ENCODE measurements at places on chromosomes 1 and 21.

DNA sequence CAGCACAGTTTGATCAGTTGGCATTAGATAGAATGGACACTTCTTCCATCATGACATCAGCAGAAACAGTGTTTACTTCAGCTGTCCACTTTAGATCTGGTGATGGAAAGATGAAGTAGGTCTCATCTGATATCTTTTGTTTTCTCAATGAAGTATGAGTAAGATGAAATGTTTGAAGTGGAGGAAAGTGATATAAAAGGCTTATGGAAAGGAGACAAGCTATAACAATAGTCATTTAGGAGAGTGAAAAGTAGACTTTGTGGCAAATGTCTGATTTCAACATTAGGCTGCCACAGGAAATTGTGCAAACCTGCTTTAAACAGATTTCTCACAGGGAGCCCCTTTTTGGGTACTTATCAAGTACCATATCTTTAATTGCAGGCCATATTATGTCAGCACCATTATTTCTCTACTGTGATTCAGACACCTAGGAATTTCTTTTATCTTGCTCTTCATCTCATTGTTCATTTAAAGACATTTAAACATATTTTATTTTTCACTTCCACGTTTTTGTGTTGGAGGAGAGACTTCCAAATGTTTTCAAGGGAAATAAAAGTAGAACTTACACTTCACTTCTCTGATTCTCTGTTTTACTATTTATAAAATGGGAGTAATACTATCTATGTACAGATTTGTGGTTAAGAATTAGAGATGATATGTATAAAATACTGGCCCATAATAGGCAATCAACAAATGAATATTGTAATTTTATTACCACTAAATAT, 18.1 kb downstream of the PDC start:
- no peak for DNase-seq
- H3K4me1 ChIP-seq: no peaks in the 10 kb centered on the region
- H3K27me3 ChIP-seq: no peaks in the 10 kb centered on the region

DNA sequence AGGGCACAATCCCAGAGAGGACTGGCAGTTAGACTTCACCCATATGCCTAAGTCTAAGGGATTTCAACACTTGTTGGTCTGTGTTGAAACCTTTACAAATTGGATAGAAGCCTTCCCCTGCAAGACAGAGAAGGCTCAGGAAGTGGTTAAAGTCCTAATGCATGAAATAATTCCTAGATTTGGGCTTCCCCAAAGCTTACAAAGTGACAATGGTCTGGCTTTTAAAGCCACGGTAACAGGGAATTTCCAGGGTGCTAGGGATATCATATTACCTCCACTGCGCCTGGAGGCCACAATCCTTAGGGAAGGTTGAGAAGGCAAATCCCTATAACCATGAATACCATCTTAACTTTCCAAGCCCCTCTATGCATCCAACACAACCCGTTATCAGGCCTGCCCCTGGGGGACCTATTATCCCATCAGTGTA, 3.3 kb upstream of the FMO4 start:
- peaks cover 13% of the 10 kb centered on the region for H3K4me1 ChIP-seq
- no peak overlapping the region for H3K4me3 ChIP-seq
- no peak overlapping the region for H3K27ac ChIP-seq
- no peaks in the 10 kb centered on the region for H3K36me3 ChIP-seq

- H3K36me3 ChIP-seq: no peaks in the 10 kb centered on the region
- no peak overlapping the region for H3K27ac ChIP-seq
- DNase-seq: no peak
- no peak overlapping the region for H3K4me3 ChIP-seq
Measured at GRCh38 chr1:172391976-172392375, 28.5 kb upstream of the C1orf105 start.

- no peaks in the 10 kb centered on the region for H3K27me3 ChIP-seq
- H3K4me1 ChIP-seq: no peaks in the 10 kb centered on the region
- H3K27ac ChIP-seq: peak overlapping the region; percentile 27
- no peak for DNase-seq
- peaks cover 3% of the 10 kb centered on the region for H3K36me3 ChIP-seq
- no peak overlapping the region for H3K4me3 ChIP-seq
Measured at GRCh38 chr1:43619996-43620920, 29.7 kb upstream of the KDM4A start.

- peaks cover 6% of the 10 kb centered on the region for H3K4me1 ChIP-seq
- no peak for DNase-seq
- no peaks in the 10 kb centered on the region for H3K36me3 ChIP-seq
- no peak overlapping the region for H3K4me3 ChIP-seq
Measured at GRCh38 chr21:29159842-29160241, 29.4 kb downstream of the MAP3K7CL start.

GRCh38 chr1:204647114-204647804, 38.3 kb downstream of the LRRN2 start:
- peaks cover 21% of the 10 kb centered on the region for H3K27me3 ChIP-seq
- no peak overlapping the region for H3K4me3 ChIP-seq
- H3K27ac ChIP-seq: peak overlapping the region; percentile 69
- H3K4me1 ChIP-seq: peaks cover 20% of the 10 kb centered on the region

DNA sequence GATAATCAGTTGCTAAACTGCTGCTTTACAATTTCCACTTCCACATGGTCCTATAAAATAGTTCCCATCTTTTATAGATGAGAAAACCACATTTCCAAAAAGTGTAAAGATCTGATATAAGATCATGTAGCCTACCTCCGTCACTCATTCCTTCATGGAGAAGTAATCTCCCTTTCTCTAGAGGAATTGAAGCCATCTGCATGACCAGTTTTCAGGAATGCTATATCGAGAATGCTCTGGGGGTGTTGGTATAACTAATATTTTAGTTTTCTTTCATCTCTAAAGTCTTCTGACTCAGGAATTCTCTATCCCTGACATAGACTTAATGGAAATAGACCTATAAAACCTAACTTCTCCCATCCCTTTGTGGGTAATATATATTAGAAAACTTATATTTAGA, 173.0 kb upstream of the UBE2U start:
- H3K27ac ChIP-seq: no peak overlapping the region
- no peaks in the 10 kb centered on the region for H3K4me1 ChIP-seq
- DNase-seq: no peak
- H3K4me3 ChIP-seq: no peak overlapping the region
- peaks cover 10% of the 10 kb centered on the region for H3K36me3 ChIP-seq
- H3K27me3 ChIP-seq: no peaks in the 10 kb centered on the region

GRCh38 chr1:174391716-174392115, 56.0 kb upstream of the GPR52 start:
- no peak overlapping the region for H3K27ac ChIP-seq
- H3K4me1 ChIP-seq: no peaks in the 10 kb centered on the region
- H3K4me3 ChIP-seq: no peak overlapping the region
- DNase-seq: no peak
- H3K36me3 ChIP-seq: peaks cover 8% of the 10 kb centered on the region

Measured in neural crest cell (in vitro differentiated cells).